ENCODE measurements at places on chromosomes 16 and 17. TPM values are rescaled to one million over a fixed set of nuclear protein-coding genes. Genes with fewer than 3 reads are reported as not detected.
A peak's percentile ranks its signal among the peaks of the same experiment; 100 is the strongest.

DNA sequence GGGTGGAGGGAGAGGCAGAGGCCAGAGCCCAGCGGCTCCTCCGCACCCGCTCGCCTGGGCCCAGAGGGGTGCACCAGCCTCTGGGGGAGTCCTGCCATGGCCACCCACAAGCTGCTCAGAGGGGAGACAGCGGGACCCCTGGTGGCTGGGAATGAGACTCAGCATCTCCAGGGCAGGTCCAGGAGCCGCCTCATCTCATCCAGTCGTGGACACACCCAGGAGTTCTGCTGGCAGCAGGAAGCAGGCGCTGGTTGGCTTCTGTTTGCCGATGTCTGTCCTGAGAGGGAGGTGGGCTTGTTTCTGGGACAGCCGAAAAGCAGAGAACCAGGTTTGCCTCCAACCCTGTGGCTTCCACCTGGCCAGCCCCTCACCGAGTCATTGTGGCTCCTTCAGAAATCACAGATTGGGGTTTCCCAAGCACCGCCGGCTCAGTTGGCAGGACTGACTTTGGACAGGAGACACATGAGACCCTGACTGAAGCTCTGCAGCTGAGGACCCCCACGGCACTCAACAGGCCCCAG is 49.6 kb upstream of the ENPP7 start:
- no peak for DNase-seq

DNA sequence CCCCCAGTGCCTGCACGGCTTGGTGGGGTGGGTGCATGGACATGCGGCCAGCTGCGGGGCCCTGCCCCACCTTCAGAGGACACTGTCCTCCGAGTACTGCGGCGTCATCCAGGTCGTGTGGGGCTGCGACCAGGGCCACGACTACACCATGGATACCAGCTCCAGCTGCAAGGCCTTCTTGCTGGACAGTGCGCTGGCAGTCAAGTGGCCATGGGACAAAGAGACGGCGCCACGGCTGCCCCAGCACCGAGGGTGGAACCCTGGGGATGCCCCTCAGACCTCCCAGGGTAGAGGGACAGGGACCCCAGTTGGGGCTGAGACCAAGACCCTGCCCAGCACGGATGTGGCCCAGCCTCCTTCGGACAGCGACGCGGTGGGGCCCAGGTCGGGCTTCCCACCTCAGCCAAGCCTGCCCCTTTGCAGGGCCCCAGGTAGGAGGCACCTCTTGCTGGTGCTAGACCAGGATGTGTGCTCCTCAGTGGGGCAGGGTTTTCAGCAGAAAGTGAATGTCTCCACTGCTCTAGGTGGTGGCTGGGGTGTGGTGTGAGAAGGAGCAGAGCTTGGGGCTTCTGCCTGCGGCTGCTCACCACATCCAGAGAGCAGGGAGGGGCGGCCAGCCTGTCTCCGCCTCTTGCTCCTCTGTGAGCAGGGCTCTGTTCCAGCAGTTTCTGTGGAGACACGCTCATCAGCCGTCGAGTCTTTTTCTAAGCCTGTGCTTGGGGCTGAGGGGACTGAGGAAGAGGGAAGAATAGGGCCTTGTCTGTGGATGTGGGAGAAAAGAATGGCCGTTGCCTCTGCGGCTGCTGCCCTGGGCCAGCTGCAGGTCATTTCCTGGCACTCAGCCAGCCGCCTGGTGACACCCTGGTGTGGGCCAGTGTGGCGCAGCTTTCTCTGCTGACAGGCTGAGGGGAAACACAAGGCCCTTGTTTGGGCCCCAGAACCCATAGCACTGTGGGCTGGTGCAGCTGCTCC is 2.2 kb downstream of the ZNF276 start:
- no peak for DNase-seq

DNA sequence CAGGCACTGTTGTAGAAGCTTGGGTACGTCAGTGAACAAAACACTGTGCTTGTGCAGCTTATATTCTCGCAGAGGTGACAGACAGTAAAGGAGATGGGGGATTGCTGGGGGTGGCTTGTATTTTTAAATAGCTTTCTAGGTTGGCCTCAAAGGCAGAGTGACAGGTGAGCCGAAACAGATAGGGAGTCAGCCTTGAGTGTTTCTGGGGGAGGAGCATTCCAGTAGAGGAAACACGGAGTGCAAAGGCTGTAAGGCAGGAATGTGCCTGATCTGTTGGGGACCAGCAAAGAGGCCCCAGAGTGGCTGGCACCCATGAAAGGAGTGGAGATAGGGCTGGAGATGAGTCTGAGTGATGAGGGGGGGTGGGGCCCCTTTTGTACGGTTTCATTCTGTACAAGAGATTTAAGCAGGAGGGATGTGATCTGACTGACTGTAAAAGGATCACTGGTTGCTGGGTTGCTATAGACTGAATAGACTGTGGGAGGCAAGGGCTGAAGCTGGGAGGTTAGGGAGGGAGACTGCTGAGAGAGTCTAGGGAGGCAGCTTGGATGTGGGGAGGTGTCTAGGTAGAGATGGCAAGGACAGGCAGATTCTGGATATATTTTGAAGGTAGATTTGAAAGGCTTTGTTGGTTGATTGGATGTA is 15.2 kb downstream of the NUP93 start:
- DNase-seq: no peak

GRCh38 chr17:35088356-35088880 is 24.9 kb upstream of the RFFL start:
- DNase-seq: no peak

GRCh38 chr16:28062261-28062846 is 1.2 kb downstream of the GSG1L start:
- no peak for DNase-seq

GRCh38 chr16:84485255-84486010 is 19.0 kb downstream of the MEAK7 start:
- DNase-seq: peak; percentile 57

- no peak for DNase-seq
Observed at GRCh38 chr17:34099859-34100515, 155.1 kb upstream of the CCL2 start.

DNA sequence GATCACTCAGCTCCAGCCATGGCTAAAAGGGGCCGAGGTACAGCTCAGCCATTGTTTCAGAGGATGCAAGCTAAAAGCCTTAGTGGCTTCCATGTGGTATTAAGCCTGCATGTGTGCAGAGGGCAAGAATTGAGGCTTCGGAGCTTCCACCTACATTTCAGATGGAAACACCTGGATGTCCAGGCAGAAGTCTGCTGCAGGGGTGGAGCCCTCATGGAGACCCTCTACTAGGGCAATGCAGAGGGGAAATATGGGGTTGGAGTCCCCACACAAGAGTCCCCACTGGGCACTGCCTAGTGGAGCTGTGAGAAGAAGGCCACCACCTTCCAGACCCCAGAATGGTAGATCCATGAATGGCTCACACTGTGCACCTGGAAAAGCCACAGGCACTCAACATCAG is 14.7 kb upstream of the PSMD11 start:
- DNase-seq: no peak

- DNase-seq: no peak
Observed at GRCh38 chr16:27764869-27765675, 215.1 kb downstream of the KATNIP start.

GRCh38 chr17:1216217-1217088 is 36.7 kb upstream of the ABR start:
- no peak for DNase-seq

DNA sequence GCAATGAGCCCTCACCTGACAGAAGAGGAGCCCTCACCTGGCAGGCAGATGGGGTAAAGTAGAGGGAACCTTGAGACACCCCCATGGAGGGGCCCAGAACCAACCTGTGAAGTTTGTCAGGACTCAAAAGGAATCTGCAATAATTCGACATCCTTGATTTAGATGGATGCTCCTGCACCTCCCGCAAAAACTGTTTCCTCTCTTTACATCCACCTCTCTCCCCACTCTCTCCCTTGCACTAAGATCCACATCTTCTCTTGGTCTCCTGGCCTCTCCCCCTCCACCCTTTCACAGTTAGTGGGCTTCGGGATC is 34.9 kb upstream of the RBFOX3 start:
- peak; percentile 33 for DNase-seq

GRCh38 chr16:82192665-82193064 is 22.6 kb upstream of the MPHOSPH6 start:
- DNase-seq: no peak

GRCh38 chr16:56939801-56940200 is 7.9 kb downstream of the HERPUD1 start:
- DNase-seq: no peak

DNA sequence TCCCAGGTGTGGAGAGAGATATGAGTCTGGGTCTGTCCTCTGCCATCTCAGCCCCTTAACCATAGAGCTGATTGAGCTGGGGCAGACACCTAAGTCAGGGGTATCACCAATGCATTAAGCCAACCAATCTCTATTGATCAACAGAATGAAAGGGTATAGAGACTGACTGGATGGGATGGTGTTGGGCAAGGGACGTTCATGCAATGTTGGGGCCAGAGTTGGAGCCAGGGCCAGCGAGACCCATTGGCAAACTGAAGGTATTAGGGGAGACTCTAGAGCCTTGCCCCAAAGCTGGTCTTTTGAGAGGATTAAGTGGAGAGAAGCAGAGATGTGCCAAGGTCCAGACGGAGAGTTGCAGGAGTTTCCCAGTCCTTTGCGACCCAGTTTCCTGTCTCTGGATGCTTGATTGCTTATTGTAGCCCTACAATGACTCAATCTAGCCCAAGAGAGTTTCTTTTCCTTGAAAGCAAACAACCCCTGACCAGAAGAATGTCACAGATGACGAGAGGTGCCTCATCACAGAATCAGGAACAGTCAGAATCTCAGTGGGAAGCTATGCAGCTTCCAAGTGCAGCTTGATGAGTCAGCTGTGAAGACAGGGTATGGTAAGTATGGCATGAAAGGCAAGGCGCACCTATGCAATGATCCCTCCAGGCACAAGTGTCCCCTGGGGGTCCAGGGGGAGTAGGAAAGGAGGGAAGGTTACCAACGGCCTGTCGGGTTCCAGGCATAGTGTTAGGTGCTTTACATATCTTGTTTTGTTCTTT is 137.2 kb downstream of the UTP18 start:
- no peak for DNase-seq

DNA sequence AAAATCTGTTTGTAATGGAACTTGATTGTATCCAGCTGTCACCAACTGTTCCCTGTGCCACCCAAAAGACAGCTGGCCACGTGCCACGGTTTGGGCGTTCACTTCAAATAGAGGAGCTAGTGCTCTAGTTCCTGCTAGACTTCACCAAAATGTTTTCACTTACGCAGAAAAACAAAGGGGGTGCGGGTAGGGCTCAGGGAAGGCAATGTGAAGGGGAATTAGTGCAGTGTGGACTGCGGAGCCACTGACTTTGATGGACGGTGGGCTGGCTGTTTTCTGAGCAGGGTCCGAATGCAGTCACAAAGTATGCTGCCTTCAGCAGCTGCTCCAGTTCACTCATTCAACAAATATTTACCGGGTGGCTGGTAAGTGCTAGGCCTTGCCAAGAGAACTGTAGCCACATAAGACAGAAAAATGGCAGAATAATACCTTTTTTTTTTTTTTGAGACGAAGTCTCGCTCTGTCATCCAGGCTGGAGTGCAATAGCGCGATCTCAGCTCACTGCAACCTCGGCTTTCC is 7.6 kb upstream of the CYTH1 start:
- DNase-seq: no peak

DNA sequence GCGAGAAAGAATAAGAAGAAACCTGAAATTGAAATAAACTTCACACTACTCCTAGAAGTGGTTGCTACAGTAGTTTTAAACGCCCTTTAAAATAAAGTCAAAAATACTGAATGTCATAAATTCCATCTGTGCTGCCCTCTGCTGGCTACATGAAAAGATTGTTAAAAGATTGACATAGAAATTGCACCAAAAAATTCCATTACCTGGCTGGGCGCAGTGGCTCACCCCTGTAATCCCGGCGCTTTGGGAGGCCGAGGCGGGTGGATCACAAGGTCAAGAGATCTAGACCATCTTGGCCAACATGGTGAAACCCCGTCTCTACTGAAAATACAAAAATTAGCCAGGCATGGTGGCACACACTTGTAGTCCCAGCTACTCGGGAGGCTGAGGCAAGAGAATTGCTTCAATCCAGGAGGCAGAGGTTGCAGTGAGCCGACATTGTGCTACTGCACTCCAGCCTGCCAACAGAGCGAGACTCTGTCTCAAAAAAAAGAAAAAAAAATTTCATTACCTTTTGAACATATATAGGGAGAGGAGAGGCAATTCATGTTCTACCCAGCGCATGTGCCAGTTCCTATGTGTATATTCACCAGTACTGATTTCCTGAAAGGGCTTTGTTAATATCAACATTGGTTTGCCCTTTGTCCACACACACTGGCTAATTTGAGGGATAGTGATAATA is 36.5 kb downstream of the CYTH1 start:
- DNase-seq: no peak

- DNase-seq: no peak
Observed at GRCh38 chr17:68539548-68540467, 27.6 kb downstream of the PRKAR1A start.

- DNase-seq: peak; percentile 47
Observed at GRCh38 chr17:36592716-36593321, 1.1 kb downstream of the DHRS11 start.

DNA sequence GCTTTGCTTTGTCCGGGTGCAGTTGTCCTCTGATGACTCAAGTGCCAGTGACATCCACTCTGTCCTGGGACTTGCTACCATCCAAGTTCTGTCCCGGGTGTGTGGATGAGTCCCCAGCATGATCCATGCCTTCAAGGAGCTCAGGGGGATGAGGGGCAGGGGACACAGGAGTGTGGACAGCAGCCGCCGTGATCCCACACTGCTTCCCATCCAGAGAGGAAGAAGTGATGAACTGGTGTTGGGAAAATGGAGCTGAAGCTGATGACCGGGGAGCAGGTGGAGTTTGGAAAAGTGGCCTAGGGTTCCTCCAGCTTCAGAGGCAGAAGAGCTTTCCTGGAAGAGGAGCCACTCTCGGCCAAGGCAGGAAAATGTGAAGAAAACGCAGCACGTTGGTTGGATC is 249.6 kb upstream of the TNRC6C start:
- DNase-seq: peak; percentile 51

TMEM106A gene
- total RNA-seq: 25.4 TPM

CCT6B gene
- total RNA-seq: 2.0 TPM

CCDC144A gene
- total RNA-seq: 9.5 TPM

HAS3 gene
- 0.77 TPM for total RNA-seq

LDHD gene
- total RNA-seq: 10.2 TPM

C16orf96 gene
- 0.10 TPM for total RNA-seq
